Fibroblast of skin of left quadriceps (primary cell): ENCODE measurements at places on chromosomes 6 and 20.

DNA sequence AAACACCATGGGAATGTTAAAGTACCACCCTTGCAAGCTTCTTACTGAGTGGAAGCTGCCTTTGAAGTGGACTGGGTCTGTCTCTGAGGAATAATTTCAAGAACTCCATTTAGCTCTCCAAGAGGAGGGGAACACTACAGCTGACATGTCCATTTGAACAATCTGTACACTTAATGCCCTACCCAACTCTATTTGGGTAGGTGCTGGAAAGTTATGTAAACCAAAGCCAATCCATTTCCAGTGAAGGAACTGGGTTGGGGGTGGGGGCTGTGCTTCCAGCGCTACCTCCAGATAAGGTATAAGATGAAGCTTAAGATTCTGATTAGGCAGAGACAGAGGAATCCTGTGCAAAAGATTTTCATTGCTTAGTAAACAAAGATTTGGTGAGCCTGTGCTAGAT lies 122.0 kb downstream of the TCP11 start:
- DNase-seq = no peak

GRCh38 chr20:38874460-38875174 lies 51.6 kb upstream of the FAM83D start:
- no peak for DNase-seq

DNA sequence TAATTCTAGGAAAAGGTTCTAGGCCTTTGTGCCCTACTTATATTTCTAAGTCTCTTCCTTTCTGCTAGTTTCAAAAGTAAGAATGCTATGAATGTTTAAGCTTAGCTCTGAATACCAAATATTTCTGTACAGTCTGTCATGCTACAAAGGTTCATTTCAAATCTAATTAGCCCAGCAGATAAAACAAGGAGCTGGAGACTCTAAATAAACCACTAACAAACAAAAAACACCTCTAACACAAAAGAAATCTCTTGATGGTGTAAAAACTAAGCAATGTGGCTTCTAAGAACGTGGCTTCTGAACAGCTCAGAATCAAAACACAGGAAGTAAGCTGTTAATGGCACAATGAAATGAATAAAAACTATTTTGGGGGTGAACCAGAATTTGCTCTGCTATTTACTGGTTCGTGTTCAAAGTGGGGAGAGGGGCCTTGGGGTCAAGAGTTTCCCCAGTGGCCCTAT lies 198.3 kb downstream of the BCAS1 start:
- no peak for DNase-seq

DNA sequence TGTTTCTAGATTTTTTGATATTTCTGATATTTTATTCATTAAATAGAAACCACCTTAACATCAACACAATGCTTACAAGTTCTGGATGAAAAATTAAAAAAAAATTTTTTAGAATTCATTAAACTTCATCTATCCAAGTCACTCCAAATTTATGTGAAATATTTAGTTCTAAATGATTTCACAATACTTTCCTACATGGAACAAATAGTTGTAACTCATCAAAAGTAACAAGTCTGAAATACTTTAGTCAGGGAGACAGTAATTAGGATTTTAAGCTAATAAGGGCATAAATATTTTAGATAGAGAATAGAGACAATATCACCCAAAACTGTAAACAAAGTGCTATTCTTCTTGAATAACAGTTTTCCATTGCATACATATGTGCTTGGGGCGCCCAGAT lies 147.8 kb downstream of the HIVEP2 start:
- DNase-seq = no peak

DNA sequence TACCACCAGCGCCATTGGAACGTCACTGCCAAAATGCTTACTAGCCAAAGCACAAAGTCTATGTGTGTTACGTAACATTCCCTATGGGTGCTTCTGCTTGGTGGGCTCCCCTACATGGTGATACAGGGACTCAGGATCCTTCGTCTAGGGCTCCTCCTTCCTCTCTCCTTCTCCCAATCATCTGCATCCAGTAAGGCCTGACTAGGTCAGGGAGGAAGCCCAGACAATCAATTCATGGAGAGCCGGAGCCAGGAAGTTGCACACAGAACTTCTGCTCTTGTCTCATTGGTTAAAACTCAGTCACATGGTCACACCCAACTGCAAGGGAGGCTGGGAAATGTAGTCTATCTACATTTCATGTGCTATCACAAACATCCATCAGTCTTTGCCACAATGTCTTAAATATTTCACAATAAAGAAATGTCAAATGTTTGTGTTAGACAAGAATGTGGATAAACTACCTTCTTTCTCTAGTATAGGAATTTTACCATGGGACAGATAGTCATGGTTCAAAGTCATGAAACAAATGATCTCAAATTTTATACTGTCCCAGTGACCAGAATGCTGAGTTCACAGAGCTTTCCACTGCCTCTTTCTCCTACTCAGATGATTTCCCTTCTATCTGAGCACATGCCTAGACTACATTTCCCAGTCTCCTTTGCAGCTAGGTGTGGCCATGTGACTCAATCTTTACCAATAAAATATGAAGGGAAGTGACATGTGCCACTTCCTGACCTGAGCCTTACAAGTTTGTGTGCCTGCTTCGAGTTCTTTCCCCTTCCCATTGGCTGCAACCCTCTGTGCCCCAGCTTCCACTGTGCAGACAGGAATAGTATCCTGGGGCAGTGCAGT lies 9.3 kb upstream of the KCNK15 start:
- peak; percentile 85 for DNase-seq
